Eye (tissue), 1 donor: ENCODE measurements at places on chromosomes 16 and 17.
A peak's percentile ranks its signal among the peaks of the same experiment; 100 is the strongest.

- DNase-seq, result no peak
These were observed 8.3 kb upstream of the MAP2K3 start for GRCh38 chr17:21276264-21276588.

GRCh38 chr17:76078860-76079534 is at the start of gene ZACN:
ZACN (plus strand) TSS chr17:76079182; CDS start chr17:76079265, 83 bp downstream.
- peak; percentile 46 for DNase-seq

DNA sequence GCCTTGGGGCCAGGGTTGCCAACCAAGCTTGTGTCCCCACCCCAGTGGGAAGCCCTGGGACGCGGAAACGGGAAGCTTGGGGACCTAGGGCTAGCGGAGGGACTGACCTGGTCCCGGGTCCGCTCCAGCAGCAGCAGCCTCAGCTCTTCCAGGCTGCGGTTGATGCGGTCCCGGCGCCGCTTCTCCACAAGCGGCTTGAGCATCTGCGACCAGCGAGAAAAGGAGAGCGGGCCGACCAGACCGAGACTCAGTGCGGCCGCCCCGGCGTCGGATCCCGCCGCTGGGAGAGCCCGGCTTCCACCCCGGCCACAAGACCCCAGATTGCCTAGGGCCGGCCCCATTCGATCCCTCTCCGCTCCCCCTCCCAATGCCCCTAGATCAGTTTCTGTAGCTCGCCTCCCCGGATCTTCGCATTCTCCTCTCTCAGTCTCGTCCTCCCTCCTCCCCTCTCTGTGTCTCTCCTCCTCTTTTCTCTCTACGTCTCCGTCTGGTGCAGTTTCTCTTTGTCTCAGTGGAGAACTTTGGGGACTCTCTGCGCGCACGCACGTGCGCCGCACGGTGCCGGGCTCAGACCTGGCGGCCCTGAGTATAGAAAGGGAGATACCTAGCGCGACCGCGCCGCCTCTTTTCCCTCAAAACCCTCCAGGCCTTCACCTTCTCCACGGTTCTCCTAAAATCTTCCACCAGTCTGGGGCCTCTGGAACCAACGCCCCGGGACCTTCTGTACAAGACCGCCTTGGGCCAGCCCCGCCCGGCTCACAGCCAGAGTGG is 797 bp downstream of the HES7 start:
- DNase-seq, result peak; percentile 66

DNA sequence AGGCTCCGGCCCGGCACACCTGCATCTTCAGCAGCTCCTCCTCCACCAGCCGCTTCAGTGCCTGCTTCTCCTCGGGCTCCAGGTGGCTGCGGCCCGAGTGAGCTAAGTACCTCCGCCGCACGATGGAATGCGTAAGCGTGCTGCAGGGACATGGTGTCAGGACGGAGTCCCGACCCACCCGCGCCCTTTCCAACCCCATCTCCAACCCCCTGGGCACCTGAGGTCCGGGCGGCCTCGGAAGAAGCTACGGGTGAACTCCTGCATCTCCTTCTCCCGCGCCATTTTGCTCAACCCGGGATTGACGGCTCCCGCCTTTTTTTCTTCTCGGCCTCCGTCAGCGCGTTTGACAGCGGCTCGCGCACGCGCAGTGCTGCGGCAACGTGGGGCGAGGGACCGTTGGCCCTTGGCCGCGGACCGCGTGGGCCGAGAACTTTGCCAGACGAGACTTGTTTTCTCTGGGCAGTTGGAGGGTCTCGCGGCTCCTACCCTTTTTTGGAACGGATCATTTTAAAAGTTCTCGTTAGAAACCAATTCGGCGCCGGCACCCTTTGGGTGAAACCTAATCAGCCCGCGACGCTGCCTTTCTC is at the start of gene HIRIP3:
Gene HIRIP3, minus strand, starts transcription at position 294 of the 587 bp plus-strand sequence. Its CDS starts 12 bp downstream, at position 282.
- peak; percentile 95 for DNase-seq

GRCh38 chr16:34078691-34079090 is 619.3 kb downstream of the TP53TG3F start:
- no peak for DNase-seq
